Glutamatergic neuron (in vitro differentiated cells): ENCODE measurements at places on chromosomes 12 and 14. TPM values are rescaled to one million over a fixed set of nuclear protein-coding genes. Genes with fewer than 3 reads are reported as not detected.

Gene GLIPR1L2
- not detected for total RNA-seq

Gene AEBP2
- total RNA-seq, result 21.0 TPM

DNA sequence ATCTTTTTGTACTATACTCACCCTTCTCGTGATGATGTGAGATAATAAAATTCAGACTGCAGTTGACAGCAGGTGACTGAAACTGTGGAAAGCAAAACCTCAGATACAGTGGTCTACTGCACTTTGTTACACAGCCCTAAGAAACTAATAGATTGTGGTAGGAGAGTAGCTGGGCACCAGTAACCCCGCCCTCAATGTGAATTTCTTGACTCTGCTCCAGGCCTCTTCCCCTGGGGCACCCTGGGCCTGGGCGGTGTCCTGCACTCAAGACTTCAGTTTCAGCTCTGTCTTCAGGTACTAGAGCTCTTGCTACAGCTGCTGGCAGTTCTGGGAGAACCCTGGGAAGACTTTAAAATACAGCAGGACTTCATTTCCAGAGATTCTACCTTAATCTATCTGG lies 197.6 kb upstream of the AVPR1A start:
- no peak for DNase-seq

Gene KLHL33
- total RNA-seq, result 0.15 TPM

DNA sequence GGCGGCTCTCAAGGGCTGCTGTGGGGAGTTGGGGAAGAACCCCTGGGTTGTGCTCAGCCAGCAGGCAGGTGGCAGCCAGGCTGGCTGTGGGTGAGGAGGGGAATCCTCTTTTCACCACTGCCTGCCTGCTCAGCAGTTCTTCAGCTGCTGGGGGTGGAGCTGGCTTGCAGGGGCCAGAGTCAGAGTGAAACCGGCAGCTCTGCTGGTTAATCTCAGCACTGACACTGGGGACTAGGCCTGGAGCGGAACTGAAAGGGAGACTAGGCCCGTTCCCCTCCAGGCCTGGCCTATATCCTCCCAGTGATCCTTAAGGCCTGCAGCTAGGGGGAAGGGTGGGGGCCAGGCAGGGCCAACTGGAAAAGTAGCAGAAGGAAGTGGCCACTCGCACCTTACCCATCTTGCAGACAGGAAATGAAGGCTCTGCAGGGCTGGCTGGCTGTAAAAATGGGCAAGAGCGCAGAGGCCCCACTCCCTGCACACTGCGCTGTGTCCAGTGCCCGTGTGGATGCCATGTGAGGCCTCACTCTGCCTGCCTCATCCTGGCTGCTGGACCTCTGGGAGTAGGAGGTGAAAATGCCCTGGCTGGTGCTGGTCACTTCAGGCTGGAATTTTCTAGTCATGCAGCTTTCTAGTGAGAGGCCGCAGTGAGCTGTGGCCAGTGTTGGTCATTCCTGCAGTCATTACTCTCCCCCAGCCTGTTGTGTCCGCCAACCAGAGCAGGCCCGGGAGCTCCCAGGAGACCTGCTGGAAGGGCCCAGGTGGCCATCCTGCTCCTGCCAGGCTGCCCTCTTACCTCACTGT lies 39.4 kb downstream of the SH2B3 start:
- DNase-seq, result no peak

DNA sequence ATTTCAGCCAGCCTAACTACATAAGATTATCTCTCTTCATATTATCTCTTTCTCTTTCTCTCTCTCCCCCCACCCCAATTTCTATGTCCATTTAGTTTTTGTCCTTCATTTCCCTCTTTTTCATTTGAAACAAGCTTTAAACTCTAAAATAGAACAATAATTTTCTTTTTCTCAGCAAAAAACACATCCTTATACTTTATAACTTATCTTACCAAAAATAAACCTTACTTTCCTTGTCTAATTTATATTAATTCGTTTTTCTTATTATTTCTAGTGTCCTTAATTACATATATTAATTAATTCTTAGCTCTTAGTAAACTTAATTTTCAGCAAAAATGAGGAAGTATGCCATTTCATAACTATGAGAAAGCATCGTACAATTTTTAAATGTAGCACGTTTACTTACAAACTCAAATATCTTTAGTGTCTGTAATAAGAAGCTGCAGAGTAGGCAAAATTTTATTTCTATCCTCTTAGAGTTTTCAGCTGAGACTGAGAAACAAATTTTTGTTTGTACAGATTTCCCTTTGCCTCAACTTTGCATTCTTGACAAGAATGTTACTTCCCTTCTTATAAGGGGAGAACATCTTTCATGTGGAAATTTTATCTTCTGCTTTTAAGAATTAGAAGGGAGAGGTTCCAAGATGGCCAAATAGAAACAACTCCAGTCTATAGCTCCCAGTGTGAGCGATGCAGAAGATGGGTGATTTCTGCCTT lies 65.1 kb upstream of the ST8SIA1 start:
- DNase-seq, result no peak
